Bronchial epithelial cell (primary cell): ENCODE measurements at places on chromosomes 7 and 10.

GRCh38 chr7:43735802-43736603 lies 6.7 kb upstream of the COA1 start:
- peak; percentile 53 for DNase-seq

GRCh38 chr7:30301751-30302150 lies 17.4 kb downstream of the ZNRF2 start:
- peak; percentile 86 for DNase-seq

- no peak for DNase-seq
These were observed 53.1 kb upstream of the CXCL12 start for GRCh38 chr10:44437840-44438511.

DNA sequence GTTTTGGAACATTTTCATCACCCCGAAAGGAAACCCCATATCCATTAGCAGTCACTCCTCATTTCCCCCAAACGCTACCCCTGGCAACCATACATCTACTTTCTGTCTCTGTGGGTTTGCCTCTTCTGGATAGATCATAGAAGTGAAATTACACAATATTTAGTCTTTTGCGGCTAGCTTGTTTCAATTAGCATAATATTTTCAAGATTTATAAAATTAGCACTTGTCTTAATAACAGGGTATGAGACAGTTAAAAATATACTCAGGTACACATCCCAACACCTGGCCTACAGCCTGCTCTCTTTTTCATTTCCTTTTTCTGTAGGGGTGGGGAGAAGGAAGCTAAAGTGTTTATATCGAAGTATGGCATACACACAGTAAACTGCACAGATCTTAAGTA lies 81.4 kb upstream of the LRGUK start:
- no peak for DNase-seq

DNA sequence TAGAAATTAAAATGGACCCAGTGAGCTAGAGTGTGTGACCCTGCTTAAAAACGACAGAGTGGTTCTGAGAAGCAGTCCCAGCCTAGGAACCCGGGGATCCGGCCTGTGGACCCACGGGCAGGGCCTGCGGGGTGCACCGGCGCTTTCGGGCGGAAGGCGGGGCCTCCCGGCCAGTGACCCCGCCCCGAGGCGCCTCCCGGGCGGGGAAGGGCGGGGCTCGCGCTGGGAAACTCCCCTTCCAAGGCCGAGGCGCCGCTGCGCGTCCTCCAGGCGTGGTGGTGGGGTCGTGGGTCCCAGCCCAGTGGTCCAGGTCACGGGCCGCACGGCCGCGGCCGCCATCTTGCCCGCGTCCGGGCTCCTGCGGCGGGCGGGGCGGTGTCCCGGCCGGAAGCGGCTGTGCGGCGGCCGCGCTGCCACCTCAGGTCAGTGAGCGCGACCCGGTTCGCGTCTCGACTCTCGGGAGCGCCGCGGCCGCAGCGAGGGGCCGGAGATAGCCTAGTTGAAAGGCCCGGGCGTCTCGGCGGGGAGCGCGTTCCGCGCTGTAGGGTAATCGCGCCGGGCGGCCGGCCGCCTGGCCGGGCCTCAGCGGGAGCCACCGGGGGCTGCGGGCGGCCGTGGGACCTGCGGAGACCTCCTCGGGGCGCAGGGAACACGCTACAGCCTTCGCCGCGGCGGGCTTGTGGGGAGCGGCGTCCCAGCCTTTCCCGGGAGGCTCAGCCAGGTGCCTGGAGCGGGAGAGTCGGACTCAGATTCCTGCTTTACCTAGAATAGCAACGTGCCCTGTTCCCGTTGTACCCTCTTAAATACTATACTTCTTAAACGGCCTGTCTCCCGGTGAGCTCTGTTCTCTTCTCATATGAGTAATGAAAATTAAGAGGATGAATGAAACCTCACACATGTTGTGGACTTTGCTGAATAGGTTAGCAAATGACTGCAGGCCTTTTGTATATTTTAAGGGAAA lies at the start of gene MIOS:
Gene MIOS (plus strand): TSS at position 234 of the 961 bp plus-strand sequence. CDS start 5,592 bp downstream, outside the sequence.
- peak; percentile 40 for DNase-seq

DNA sequence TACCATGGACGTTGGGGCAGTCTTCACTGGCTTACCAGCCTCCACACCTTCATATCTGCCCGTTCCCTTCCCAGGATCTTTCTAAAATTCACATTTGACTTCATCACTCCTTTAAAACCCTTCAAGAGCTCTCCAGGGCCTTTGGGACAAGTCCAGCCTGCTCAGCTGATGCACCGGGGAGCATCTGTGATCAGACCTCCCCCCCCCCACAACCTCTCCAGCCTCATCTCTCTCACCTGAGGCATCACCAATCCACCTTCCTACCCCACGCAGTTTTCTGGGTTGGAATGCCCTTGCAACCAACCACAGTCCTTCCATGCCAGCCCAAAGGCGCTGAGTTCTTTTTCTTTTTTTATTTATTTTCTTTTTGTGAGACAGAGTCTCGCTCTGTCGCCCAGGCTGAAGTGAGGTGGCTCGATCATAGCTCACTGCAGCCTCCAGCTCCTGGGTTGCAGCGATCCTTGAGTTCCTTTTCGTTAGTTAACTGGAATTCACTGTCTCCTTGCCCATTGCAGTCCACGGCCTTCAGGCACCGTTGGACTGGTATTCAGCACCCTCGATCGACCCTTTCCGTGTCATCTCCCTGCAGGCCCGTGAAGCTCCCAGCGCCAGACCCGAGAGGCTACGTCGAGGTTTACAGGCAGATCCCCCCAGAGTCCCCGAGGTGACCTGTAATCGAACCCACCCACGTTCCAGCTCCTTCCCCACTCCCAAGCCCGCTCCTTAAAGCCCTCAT lies 654 bp downstream of the ALKBH4 start:
- no peak for DNase-seq

- DNase-seq, result no peak
These were observed 92.7 kb upstream of the DDC start for GRCh38 chr7:50657912-50658311.

DNA sequence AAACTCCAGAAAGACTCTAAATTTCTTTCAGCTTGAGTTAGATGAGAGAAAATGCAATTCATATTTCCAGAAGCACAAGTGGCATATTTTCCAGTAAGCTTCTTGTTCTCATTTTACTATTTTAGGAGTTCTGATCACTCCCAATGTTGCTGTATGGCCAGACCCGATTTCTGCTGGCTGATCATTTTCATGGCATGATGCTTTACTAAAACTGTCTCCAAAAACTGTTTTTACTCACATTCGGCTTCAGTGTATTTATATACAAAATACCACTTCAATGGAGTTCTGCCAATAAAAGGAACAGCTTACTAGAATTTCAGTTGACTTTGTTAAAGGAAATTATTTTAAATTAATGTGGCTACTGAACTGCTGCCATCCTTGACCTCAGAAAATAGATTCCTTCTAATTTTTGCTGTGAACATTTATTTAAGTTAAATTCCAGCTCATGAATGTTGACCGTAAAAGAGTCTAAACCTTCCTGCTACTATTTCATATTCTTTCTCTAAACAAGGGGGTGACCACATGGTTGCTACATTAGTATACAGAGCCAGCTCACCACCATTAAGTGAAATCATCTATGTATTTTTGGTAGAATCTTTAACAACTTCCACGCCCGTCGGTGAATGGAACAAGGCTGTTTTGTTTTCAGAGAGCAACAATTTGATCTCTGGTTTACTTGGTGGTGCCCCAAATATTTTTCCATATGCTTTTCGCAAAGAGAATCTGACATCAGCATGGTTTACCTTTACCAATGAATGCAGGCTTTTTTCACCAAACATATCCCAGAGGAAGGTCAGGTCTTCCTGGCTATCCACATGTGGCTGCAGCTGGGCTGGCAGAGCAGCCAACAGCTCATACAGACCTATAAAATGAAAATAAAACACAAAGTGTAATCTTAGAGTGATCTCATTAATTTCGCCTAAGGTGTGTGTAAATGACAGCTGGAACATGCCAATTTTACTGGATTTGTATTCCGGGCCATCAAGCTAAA lies 101.2 kb downstream of the MPP7 start:
- DNase-seq, result no peak

- DNase-seq, result no peak
These were observed 33.9 kb downstream of the STOX1 start for GRCh38 chr10:68861253-68861652.

DNA sequence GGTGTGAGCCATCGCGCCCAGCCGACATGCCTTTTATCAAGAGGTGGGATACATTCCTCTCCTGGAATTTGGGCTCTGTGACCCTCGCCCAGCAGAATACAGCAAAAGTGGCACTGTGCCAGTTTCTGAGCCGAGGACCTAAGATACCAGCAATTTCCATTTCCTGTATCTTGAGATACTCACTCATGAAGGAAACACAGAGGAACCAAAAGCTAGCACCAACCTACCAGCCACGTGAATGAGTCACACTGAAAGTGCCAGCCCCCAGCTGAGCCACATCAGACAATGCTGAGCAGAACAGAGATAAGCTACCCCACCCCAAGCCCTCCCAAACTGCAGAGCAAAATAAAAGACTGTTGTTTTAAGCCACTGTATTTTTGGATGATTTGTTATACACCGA lies 56.3 kb downstream of the CACUL1 start:
- peak; percentile 67 for DNase-seq

DNA sequence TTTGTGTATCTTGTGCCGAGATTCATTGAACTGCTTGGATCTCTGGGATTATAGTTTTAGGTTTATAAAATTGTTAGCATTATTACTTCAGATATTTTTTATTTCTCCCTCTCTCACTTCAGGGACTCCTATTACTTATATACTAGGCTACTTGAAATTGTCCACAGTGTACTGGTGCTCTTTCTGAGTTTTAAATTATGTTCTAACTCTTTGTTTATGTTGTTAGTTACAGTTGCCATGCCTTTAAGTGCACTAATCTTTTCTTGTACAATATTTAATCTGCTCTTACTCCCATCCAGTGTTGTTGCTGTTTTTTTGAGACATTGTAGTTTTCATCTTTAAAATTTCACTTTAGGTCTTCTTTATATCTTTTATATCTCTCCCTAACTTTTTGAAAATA lies 13.1 kb downstream of the PLEKHS1 start:
- no peak for DNase-seq

DNA sequence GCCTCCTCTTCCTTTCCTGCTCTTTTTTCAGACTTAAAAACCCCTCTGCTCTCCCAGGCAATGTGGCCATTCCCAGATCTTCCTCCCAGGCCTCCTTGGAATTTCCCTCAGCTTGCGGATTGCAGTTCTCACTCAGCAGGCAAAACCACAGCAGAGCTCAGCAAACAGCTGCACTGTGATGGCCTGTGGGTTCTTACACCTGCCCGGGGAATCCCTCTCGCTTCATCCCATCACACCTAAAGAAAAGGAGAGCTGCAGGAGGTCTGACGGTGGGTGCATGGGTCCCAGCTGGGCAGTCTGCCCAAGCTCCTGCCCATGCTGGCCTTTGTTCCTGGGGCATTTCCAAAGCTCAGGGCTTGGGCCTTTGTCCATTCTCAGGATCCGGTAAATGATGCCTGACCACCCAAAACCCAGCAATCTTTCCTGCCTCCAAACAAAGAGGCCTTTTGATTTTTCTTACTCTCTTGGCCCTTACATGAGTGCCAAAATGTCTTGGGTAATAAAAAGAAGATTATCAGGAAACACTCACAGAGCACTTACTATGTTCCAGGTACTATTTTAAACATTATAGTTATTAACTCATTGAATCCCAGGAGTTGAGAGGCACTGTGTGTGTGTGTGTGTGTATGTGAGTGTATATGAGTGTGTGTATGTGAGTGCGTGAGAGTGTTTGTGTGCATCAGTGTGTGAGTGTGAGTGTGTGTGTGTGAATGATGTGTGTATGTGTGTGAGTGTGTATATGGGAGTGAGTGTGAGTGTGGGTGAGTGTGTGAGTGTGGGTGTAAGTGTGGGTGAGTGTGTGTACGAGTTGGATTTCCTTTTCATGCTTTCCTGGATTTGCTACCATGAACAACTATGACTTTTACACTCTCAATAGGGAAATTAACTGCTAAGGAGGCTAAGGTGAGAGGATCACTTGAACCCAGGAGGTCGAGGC lies 64.5 kb upstream of the PODXL start:
- no peak for DNase-seq

DNA sequence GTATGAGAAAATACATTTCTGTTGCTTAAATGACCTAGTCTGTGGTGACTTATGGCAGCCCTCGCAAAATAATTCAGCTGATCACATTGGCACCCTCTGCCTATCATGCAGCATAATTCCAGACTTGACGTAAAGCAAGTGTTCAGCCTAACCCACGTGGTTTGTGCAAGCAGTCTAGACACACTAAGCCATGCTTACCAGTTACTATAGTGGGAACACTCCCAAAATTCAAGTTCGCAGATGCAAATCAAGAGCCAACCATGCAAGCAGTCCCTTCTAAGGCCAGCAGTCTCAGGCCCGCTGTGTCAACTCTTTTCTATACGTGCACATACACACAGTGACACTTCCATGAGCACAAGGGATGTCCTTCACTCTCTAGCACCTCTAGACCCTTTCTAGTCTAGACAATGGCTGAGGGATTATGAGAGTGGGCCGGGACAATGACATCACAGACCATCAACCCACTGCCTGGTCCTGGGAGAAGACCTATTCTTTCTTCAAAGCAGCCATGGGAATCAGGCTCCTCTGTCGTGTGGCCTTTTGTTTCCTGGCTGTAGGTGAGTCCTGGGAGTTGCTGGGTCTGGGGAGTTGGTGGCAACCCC lies 29.0 kb upstream of the PRSS1 start:
- no peak for DNase-seq

DNA sequence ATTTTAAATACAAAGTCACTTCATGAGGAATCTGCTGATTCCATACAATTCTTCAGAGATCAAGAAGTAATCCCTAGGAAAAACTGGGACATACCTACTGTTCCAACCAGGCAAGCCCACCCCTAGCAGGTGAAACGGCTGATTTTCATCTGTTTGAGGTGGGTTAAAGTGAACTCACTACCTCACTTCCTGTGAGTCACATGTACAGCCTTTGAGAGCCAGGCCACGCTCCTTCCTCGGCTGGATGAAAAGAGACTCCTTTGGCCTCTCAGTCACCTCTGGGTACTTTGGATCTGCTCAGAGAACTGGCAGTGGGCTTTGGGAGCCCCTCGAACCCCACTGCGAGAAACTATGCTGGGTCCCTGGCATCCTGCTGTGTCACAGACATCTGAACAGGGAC lies 68.2 kb downstream of the CHST15 start:
- DNase-seq, result peak; percentile 28

DNA sequence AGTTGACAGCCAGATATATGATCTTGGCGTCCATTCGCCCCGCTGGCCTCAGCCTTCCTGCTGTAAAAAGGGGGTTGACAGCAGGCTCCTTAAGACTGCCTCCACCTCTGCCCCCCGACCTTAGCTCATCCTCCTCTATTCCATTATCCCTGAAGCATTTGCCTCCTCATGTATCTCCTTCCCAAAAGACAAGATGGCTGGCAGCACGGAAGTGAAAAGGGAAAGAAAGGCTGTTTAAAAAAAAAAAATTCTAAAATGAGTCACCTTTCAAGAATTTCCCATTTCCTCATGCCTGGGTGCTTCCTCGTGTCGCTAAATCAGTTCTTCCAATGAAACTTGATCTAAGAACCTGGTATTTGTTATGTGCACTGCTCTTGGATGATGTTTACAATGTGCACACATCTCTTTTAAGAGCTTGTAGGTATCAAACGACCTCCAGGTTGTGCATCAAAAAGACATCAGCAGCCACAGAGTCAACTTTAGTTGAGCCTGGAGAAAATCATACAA lies 1.7 kb downstream of the SCRN1 start:
- DNase-seq, result peak; percentile 78
